ENCODE measurements at places on chromosomes 12 and 14.
A peak's percentile ranks its signal among the peaks of the same experiment; 100 is the strongest.

DNA sequence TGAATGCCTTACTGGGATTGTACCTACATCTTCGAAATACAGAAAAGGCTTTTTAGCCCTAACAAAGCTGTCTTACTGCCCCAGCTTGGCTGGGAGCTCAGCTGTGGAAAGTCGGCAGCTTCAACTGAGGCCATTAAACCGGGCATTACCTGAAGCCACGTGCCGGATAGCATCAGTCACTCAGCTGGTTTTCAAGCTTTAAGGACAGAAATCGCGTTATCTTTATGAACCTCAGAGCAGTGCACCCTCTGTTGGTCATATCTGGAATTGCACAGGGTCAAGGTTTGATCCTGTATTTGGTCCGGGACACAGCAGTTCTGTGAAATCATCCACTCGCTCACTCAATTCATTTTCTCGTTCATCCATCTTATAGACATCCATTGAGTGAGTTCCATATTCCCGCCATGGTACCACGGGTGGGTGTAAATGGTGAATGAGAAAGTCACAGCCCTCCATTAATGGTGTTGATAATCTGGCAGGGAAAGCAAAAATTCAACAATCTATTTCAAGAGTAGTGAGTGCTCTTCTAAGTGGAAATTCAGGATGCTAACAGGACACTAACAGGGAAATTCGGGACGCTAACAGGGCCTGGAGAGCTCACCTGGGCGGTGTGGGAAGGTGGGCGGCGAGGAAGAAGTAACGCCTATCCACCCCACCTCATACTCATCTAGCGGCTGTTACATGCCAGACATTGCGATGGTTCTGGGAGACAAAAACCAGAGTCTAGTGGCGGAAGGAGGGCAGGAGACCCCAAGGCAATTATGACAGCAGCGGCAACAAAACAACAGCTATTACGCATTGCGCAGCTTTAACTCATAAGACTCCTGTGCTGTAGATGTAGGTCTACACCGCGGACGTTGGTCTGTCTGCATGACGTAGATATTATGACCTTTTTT lies 60.6 kb upstream of the TCL1A start:
- DNase-seq: peak; percentile 11

- DNase-seq: no peak
Observed at GRCh38 chr12:116552773-116553373, 6.3 kb upstream of the MAP1LC3B2 start.

- DNase-seq: no peak
Observed at GRCh38 chr14:56224229-56224628, 106.0 kb downstream of the PELI2 start.

DNA sequence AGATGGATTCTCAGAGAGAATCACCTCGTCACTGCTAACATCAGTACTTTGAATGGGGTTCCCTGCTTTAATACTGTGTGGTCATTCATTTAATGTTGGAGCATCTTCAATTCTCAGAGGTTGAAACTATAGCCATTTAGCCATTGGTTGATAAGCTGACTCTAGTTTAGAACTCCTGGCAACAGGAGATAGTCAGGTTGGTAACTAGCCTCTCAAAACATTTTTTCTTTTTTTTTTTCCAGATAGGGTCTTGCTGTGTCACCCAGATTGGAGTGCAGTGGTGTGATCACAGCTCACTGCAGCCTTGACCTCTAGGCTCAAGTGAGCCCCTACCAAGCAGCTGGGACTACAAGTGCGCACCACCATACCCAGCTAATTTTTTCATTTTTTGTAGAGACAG lies 3.5 kb upstream of the NCKAP5L start:
- no peak for DNase-seq

DNA sequence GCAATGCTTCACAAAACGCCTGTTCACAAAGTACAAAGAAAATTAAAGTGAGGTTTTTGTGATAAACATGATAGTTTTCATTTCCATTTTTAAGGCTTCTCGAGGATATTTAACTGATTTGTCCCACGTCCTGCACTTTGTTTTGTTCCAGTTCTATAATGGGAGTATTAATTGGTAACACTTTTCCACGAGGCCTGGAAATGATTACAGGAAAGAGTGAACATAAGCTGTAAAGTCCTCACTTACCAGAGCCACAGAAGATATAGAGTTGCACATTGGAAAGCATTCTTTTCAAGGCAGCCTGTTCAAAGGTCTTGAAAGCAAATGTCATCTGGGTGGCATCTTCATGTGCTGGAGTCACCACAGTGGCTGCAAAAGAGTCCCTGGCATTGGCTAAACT lies 1236.6 kb downstream of the BCL11B start:
- no peak for DNase-seq

GRCh38 chr12:97912943-97913342 lies 450.3 kb downstream of the RMST start:
- no peak for DNase-seq

DNA sequence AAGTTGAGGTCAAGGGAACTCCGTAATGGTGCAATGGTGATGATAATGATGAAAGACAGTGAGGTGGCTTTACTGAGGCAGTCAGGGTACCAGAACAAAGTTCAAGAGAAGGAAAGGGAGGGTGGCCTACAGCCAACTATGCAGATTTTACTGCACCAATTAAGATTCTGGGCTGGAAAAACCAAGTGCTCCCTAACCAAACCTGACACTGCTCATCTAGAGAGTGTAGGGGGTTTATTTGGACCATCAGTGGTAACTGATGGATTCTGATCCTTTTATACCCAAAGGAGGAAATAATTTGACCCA lies 387 bp downstream of the LRRC9 start:
- DNase-seq: no peak

DNA sequence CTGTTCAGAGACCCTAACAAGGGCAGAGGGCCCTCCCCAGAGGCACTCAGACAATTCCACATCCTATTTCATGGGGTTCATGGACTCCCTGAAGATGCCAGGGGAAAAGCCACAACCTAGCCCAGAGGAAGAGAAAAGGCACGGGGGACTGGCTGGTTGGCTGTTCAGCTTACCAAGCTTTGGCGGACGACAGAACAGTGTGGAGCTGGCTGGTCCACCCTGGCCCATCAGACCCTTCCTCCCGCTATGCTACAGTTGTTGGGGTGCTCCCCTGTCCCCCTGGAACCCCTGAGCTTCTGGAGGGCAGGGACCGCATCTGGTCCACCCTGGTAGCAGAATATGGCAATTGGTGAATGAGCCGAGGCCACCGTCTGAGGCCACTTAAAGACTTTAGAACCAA lies 6.3 kb downstream of the TESC start:
- DNase-seq: no peak

DNA sequence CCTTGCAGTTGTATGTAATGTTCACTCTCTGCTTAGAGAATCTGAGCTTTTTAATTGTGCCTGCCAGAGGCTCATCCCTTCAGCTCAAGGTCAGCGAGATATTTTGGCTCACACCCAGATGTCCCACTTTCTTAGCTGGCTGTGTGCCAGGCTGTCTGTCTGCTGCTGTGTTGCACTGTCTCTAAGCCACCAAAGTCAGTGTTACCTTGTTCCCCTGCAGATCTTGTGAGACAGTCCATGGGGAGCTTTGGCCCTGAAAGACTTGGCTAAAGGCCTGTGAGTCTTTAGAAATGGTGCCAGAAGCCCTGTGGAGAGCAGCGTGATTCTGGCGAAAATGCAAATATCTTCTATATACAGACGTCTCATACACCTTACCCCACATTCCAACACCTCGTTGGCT lies 293.7 kb downstream of the TTC6 start:
- no peak for DNase-seq

DNA sequence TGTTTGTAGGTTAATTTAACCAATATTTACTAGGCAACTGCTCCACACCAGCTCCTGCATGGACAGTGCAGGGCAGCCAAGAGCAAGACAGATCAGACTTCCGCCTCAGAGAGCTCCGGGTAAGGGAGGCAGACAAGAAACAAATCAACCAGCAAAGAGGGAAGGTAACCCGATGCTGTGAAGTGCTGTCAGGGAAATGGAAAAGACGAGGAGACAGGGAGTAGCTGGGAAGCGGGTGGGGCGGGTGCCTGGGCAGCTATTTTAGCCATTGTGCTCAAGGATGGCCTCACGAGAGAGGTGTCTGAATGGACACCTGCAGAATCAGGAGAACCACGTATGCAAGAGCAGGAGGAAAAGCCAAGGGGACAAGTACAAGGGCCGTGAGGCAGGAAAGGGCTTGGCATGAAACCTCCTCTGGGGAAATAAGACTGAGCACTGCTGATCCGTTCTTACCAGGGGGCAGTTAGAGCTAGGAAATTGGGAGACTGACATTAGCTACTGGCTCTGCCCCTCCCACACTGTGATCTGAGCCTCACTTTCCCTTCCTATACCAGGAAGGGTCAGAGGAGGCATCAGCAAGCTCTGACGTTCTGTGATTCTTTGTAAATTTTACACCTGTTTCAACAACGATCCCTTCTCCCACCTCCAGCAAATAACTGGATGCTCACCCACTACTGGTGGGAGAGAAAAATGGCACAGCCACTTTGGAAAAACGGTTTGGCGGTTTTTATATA lies 6.5 kb upstream of the TMEM119 start:
- no peak for DNase-seq

DNA sequence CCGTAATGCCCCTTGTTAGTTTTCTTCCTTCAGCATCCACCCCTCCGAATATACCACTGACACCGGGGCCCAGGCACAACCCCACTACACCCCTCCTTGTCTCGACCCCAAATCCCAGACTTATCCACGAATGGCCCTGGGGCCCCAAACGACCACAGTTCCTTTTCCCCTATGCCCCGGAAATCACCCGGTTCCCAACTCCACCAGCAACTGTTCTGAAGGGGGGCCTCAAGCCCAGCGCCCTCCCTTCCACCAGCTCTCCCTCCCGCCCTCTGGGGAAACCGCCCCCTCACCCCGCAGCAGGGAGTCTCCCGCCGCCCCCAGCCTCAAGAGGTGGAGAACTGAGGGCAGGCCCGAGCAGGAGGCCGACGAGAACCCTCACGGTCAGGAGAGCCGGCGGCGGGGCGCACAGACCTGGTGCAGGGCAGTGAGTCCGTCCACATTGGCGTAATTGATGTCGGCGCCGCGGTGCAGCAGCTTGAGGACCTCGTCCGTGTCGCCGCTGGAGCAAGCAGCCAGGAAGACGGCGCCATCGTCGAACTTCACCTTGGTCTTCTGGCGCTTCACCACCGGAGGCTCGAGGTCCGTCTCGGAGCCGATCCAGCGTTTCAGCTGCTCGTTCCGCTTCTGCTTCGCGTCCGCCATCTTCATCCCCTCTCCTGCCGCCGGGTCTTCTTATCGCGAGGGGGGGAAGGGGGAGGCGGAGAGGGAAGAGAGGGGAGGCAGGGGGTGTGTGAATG lies 446 bp downstream of the PPP1R12A start:
- peak; percentile 17 for DNase-seq

DNA sequence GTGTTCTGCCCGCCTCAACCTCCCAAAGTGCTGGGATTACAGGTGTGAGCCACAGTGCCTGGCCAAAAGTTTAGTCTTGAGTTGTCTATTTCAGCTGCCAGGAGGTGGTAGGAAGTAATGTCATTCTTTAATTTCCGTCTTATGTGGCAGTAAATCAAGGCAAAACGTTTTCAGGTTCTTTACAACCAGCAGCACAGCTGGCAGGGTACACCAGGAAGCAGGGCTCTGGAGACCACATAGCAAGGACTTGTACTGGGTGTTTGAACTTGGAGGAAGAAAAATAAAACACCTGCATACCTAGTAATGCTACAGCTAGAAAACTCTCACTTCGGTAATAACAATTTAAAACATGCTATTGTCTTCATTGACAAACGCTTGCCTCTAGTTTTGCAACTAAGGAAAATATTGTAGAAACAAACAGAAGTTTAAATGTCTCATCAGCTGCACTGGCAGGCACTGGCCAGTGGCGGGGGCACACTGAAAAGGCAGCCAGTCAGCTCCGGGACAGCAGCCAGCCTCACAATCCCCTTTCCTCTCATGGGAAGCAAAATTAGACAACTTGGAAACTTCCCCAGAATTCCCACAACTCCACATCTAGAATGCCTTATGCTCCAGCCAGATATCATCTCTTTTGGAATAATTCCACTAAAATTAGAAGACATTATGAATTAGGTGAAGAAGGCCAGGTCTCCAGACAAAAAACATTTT lies 72.2 kb downstream of the CLIP1 start:
- no peak for DNase-seq

DNA sequence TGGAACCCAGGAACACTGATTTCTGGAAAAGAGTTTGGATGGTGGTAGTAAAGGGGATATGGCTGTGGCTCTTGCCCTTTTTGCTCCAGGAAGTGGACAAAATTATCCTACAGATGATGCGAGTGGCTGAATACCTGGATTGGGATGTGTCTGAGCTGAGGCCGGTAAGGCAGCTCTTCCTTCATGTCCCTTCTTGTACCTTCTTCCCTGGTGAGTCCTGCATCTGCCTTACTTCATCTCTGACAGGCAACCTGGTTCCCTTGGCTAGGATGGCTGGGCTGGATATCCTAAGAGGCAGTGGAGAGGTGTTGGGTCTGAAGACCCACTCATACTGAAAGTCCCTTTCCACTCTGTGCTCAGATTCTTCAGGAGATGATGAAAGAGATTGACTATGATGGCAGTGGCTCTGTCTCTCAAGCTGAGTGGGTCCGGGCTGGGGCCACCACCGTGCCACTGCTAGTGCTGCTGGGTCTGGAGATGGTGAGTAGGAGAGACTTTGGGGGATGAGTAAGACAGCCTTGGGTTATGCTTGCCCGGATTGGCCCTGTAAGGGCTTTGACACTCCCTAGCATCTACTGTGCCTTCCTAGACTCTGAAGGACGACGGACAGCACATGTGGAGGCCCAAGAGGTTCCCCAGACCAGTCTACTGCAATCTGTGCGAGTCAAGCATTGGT lies 8.0 kb downstream of the DGKA start:
- DNase-seq: no peak

GRCh38 chr14:77979666-77980351 lies 179.9 kb downstream of the ADCK1 start:
- DNase-seq: peak; percentile 4

- DNase-seq: no peak
Observed at GRCh38 chr12:66852091-66852490, 173.2 kb upstream of the GRIP1 start.

DNA sequence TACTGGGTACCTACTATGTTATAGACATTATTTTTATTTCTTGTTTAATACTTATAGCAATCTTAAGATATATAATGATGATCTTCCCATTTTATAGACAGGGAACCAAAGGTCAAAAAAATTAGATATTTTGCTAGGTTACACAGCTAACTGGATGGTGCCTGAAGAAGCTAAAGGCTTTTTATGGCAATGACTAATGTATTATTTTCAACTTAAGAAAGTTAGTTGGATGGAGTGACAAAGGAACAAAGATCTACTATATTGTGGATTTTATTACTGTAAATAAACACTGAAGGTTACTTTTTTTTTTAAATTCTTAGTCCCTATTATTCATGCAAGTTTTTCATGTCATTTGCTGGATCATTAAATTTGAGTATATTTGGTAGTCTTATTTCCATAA lies 227.9 kb downstream of the GPHN start:
- DNase-seq: no peak

DNA sequence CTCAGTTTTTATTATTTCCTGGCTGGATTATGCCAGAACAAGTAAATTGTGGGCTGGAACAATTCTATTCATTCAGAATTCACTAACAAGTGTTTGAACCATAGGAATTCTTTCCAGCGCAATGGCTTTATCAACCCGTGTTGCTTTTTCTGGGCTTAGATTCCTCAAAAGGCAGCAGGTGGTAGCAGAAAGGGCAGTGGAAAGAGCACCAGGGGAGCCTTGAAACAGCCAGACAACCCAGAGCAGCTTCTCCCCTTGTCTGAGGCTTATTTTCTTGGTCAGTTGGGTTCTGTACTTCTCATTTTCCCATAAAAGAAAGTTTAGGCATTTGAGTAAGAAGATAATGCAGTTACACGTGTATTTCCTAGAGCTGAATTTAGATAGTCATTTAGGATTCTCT lies 130.7 kb downstream of the OTOGL start:
- no peak for DNase-seq

- no peak for DNase-seq
Observed at GRCh38 chr12:15130541-15130940, 90.7 kb downstream of the RERG start.
